ENCODE measurements at places on chromosomes 7 and 10. TPM values are rescaled to one million over a fixed set of nuclear protein-coding genes. Genes with fewer than 3 reads are reported as not detected.

The CYREN gene
- total RNA-seq: 49.6 TPM

The KCNMA1 gene
- total RNA-seq: 91.9 TPM

DNA sequence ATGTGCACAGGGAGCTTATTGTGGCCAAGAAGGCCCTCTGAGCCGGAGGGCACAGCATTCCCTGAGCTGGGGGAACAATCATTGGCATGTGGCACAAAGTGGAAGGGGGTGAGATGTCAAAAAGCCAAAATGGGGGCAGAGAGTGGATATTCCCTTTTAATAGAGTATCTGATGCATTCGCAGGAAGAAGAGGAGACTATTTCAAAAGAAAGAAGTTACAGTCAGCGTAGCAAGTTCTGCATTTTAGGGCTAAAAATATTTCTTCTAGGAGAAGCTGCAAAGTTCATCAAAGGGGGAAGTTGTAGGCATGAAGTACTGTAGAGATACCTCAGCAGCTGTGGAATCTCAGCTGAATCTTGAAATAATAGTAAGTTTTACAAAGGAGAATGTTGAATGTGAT is 136.0 kb upstream of the WDR11 start:
- DNase-seq: no peak

DNA sequence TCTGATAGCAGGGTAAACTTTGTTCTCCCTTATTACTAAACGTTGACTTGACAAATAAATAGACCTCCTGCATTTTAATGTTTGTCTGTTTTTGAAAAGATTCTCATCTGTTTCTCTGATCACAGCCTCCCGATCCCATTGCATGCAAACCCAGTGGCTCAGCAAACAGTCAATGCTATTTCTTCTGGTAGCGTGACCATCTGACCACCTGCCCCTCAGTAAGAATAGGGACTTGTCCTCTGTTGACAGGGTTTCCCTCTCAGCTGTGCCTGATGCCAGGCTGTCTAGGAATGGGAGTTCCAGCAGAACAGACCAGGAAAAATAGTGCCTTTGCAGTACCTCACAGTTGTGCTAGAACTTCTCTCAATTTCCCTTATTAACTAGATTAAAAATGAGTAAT is 40.7 kb upstream of the EBLN1 start:
- DNase-seq: no peak

- no peak for DNase-seq
Measured at GRCh38 chr7:63925262-63925625, 73.4 kb upstream of the ZNF722 start.

DNA sequence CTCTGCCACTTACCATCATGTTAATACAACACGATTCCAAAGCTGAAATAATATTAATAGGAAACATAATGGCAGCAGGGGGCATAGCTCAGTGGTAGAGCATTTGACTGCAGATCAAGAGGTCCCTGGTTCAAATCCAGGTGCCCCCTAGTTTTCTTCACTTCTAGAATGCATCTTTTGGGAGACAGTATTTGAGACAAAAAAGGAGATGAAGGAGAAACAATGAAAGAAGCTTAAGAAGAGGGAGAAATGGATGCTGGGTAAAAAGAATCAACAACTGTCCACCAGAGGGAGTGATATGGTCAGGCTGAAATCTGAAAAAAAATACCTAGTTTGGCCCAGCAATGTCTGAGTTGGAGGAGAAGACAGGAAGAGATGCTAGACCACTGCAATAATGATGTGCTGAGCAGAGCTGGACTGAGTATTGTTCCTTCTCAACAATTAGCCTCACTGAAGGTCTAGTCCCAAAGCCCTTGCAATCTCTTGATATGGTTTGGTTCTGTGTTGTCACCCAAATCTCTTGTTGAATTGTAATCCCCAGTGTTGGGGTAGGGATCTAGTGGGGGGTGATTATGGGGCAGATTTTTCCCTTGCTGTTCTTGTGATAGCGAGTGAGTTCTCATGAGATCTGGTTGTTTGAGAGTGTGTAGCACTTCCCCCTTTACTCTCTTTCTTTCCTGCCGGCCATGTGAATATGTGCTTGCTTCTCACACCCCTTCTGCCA is 48.3 kb downstream of the ZNF783 start:
- DNase-seq: peak; percentile 90

GRCh38 chr7:157667731-157668130 is 330.9 kb downstream of the DNAJB6 start:
- no peak for DNase-seq

DNA sequence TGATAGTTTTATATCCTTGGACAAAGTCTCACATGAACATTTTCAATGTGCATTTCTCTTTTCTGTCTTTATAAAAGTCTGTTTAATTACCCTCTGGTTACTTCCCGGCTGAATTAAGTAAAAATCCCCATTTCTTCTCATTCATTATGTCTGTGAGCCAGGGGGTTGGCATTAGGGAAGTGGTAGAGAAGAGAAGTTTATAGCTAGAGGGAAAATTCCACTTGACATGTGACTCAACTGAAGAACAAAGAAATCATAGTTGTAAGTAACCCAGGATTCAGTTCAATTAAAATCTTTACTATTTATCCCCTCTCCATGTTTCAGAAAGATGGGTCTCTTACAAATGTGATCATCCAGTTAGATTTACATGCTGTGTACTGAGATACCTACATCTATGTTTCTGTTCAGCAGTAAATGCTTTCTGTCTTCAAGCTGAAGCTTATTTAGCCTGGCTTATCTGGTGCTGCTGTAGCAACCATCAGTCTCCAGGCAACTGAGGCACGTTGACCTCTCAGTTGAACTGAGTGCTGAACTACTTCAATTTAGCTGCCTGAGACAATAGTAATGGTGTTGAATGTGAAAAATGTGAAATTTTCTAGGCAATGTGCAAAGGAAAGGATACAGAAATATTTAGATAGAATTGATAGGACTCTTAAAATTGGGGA is 181.6 kb downstream of the MLLT10 start:
- no peak for DNase-seq

DNA sequence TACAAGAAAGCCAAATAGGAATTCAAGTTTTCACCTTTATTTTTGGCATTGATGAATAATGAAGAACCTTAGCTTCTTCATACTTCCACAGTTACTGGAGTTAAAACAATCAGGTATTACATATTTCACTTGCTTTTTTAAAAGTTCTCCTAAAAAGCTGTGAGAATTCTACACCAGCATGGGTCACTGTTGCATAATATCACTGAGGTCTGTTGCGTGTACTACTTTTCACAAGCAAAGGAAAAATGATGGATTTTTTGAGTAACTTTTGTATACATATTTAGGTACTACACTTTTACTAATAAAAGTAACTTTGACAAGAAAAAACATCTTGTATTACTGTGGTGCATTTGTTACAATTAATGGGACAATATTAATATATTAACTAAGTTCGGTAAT is 15.2 kb downstream of the FAM24B start:
- no peak for DNase-seq

GRCh38 chr10:5305374-5305773 is 59.4 kb upstream of the UCN3 start:
- no peak for DNase-seq

DNA sequence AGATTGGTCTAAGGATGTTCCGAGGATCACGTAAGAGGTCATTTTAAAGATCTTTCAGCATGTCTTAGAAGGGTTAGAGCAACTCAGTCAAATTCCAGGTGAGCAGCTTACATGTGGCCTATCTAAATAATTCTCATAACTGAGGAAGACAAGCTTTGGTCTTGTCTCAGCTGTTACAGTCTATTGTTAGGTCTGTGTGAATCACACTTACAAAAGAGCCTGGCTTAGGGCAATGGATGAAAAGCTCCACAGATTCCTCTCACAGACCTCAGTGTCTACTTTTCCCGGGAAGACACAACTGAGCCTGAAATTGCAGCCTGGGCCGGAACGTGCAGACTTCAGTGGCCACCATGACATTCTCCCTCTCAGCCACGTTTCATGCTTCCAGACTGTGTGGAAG is 173.1 kb downstream of the INHBA start:
- no peak for DNase-seq

- DNase-seq: no peak
Measured at GRCh38 chr10:69685802-69686585, 55.9 kb downstream of the FAM241B start.

- DNase-seq: no peak
Measured at GRCh38 chr7:86470763-86471162, 172.9 kb upstream of the GRM3 start.

The MACROH2A2 gene
- 3.0 TPM for total RNA-seq

The TMEM243 gene
- 15.4 TPM for total RNA-seq

The CDHR1 gene
- total RNA-seq: 0.39 TPM

The ADAMTS14 gene
- 0.67 TPM for total RNA-seq

GRCh38 chr7:36811807-36812206 is 87.5 kb upstream of the AOAH start:
- no peak for DNase-seq

GRCh38 chr7:107998660-107999480 is 4.1 kb downstream of the LAMB1 start:
- no peak for DNase-seq

DNA sequence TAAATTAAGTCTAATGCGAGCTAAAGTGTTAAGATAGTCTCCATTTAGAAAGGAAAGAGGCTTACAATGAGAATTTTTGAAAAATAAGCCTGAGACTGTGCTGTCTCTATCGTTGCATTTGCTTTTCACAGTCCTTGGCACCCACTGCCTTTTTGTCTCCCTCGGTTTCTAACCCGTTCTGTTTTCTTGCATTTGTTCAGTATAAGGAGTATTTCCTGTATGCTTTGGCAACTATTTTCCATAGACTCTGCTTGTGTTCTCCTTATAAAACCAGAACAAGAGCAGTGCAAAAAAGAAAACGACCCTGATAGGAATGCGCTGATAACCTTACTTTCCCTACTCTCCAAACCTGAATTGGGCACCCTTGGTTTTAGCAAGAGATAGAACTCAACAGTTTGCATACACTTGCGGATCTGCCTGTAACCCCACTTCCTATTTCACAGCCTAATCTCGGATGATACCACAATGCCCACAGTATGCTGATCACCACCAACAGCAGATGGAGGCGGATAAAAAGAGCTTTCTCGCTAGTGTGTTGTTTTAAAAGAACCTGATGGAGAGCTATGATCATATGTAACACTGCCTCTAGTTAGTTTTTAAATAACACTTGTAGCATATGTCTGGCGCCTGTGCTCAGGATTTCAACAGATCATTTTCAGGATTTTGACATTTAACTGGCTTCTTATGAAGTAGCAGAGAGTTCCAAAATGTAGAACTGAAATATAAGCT is 1.6 kb upstream of the ARHGAP12 start:
- no peak for DNase-seq

The KCNIP2 gene
- 4.3 TPM for total RNA-seq

- no peak for DNase-seq
Measured at GRCh38 chr10:76311752-76312636, 880.6 kb downstream of the LRMDA start.

DNA sequence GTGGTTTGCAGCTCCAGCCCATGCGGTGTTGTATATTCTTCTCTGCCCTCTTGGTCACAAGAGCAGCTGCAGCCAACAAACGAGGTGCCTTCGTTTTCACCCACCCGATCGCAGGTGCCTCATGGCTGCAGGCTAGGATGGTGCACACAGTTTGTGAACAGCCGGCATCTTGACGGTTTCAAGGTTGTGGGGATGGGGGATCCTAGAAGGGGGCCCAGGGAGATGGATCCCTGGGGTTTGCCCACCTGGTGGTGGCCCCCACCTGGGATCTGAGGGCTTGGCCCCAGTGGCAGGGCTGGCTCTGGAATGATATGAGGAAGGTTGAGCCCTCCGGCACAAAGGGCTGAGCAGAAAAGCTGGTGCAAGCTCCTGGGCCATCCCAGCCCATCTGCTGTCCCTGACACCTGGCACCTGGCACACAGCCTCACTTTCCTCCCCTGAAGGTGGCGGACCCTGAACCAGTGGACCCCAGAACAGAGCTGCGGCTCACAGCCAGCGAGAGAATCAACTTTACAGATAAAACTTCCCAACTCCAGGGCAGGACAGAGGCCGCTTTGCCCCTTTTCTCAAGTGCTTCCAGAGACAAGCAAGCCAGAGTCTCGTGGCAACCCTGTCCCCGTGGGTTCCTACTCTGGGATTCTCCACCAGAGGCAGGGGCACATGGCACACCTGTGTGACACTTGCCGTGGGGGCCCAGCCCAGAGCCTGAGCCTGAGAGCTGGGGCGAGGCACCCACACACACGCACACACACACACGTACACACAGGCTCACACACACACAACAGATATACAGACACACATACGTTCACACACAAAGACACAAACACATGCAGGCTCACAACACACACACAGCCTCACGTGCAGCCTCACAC is 177.3 kb upstream of the PPP2R2D start:
- no peak for DNase-seq

The HOXA5 gene
- 3.9 TPM for total RNA-seq

The TUBAL3 gene
- not detected for total RNA-seq

The ACTL6B gene
- total RNA-seq: not detected

The AASS gene
- 0.31 TPM for total RNA-seq

- no peak for DNase-seq
Measured at GRCh38 chr10:80171248-80171660, 34.1 kb downstream of the ANXA11 start.

GRCh38 chr10:25912866-25913265 is 21.2 kb upstream of the MYO3A start:
- no peak for DNase-seq

DNA sequence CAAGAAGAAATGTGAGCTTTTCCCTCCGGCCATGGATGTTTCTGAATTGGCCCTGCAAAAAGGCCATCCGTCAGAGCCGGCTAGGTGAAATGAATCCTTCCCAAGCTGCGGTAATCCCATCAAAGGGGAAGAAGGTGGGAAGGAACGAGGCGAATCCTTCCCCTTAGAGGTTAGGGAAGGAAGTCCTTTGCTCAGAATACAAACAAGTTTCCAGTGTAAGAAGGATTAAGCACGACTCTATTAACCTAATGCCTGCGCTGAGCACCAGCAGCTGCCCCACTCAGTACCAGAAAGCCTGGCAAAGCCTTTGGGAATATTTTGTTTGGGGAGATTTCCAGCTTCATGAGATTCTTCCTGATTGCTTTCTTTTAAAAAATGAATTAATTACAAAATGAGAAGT is 42.8 kb downstream of the CLRN3 start:
- no peak for DNase-seq

DNA sequence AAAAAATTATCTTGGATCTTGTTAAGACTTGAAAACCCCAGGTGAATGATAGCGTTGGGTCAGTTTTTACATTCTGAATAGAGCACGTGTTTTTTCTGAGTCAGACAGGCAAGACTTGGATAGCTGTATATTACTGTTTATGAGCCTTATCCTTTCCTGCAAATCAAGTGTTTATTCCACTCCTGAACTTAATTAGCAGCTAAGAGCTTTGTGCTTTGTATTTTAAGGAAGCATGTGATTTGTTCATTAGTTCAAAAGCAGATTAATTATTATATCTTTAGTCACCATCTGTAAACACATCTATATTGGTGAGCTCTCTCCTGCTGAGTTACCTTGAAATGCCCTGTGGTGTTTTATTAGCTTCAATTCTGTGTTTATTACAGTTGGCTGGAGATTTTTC is 98.6 kb upstream of the PRPS1L1 start:
- DNase-seq: no peak

GRCh38 chr7:24336461-24336860 is 52.5 kb downstream of the NPY start:
- DNase-seq: no peak

- peak; percentile 80 for DNase-seq
Measured at GRCh38 chr10:97399843-97400545, 1.1 kb downstream of the RRP12 start.

All from Panc1 (cell line).